ENCODE measurements at places on chromosomes 7 and 10.

GRCh38 chr10:92419740-92420545, 129.0 kb downstream of the MARCHF5 start:
- no peak for DNase-seq

DNA sequence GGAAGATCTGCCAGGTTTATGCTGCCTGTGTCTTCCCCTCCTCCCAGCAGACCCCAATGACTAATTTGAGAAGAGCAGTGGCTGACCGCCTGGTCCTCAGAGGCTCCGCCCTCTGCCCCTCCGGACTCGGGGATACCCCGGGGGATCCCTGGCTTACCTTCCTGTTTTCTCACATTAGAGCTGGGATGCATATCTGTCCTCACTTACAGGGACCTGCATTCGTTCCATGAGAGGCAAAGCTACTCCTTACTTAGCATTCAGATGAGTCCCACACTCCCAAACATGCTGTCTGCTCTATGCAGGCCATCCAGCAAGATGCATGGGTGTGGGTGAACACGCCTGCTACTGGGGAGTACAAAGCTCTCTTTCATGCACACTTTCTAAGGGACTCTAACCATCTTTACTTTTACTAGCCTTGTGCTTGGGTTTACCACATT, 24.0 kb downstream of the VOPP1 start:
- no peak for DNase-seq

- no peak for DNase-seq
Observed at GRCh38 chr7:69593511-69593910, 4.8 kb upstream of the AUTS2 start.

- DNase-seq, result no peak
Observed at GRCh38 chr10:100631192-100631591, 95.4 kb downstream of the HIF1AN start.

DNA sequence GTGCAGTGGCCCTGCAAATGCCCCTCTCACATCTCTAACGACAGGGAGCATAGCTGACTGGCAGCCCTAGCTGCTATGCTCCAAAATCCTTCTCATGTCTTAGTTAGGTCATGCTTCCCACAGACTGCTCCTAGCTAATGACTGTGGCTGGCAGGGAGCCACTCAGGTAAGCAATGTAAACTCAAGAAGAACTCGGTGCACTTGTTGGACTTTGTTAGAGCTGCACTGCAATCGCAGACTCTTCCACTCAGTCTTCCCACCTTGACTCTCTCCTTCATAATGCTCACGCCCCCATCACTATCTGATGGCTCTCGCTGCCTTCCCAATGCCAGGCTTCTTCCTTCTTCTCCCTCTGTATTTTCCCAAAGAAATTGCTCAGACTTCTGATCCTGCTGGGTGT, 24.0 kb downstream of the OR9A2 start:
- DNase-seq, result no peak

DNA sequence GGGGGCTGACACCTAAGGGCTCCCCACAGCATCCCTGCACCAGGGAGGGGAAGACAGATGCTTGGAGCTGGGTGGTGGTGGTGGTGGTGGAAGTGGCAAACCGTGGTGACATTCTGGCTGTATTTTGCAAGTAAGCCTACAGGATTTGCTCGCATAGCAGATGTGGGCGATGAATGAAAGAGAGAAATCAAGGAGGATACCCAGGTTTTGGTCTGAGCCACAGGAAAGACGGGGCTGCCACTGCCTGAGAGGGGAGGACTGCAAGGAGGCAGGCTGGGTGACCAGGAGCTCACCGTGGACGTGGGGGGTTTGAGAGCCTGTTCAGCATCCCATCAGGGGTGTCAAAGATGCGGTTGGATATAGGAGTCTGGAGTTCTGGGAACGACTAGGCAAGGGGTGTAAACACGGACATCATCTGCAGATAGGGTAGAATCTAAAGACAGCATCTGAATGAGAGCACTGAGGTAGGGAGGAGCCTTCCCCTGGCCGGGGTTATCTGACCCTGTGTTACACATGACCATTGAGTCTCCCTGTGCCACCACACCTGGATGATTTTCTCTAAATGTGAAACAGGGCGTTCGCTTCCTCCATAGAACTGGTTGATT, 49.7 kb downstream of the TSPAN15 start:
- no peak for DNase-seq

DNA sequence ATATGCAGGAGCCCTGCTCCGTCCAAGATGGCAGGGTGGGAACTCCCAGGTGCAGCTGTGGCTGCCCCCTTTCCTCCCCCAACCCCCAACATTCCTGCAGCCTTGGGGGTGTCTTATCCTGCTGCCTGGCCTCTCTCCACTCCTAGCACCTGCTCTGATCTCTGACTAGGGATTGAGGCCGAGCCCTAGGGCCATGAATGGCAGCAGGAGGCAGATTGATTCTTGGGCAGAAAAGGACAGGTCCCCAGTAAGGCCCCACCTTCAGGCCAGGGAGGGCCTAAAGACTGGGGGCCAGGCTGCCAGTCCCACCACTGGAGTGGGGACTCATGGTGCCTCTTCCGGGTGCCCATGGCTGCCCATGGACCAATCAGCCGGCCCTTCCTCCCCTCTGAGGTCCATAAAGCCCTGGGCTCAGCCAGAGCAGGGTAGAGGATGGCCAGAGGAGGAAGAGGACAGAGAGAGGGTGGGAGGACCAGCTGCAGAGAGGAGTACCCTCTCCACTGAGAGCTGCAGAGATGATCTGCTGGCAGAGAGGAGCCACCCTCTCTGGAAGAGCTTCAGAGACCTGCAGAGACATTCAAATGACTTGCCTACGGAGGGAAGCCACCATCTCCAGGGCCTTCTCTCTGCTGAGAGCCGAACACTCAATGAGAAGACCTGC, 8.3 kb upstream of the COA1 start:
- DNase-seq, result no peak

DNA sequence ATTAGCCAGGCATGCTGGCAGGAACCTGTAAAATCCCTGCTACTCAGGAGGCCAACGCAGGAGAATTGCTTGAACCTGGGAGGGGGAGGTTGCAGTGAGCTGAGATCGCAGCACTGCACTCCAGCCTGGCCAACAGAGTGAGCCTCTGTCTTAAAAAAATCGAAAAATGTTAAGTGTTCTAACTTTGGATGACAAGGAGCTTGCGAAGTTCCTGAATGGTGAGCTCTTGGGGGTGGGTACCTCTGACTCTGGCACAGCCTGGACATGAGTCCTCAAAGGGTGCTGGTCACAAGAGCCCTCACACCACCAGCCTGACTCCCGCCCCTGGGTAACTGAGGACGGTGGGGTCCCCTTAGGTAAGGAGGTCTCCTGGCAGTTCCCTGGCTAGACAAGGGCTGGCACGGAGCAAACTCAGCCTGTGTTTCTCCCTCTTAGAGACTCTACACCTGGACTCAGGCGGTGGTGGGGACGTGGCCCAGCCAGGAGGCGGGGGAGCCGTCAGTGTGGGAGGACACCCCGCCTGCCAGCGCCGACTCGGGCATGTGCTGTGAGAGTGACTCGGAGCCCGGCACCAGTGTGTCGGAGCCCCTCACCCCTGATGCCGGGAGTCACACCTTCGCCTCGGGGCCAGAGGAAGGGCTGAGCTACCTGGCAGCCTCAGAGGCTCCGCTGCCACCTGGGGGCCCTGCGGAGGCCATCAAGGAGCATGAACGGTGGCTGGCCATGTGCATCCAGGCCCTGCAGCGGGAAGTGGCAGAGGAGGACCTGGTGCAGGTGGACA, 24.1 kb downstream of the AMZ1 start:
- no peak for DNase-seq

DNA sequence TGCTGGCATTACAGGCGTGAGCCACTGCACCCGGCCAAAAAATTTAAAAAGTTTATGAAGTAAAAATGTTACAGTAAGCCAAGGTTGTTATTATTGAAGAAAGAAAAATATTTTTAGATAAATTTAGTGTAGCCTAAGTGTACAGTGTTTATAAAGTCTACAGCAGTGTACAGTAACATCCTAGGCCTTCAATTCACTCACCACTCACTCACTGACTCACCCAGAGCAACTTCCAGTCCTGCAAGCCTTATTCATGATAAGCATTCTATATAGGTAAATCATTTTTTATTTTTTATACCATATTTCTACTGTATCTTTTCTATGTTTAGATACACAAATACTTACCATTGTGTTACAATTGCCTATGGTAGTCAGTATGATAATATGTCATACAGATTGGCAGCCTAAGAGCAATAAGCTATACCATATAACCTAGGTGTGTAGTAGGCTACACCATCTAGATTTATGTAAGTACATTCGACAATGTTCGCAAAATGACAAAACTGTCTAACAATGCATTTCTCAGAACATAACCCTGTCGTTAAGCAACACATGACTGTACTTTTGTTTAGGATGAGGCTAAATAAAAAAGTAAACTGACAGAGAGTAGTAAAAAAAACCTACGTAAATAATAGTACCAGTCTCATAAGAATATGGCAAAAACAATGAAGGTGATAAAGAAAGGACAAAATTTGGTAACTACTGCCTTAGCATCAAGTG, 77.8 kb upstream of the FAM133B start:
- DNase-seq, result no peak

GRCh38 chr10:33180390-33180789, 154.1 kb downstream of the NRP1 start:
- DNase-seq, result no peak

GRCh38 chr7:132415259-132415658, 161.0 kb downstream of the PLXNA4 start:
- no peak for DNase-seq

DNA sequence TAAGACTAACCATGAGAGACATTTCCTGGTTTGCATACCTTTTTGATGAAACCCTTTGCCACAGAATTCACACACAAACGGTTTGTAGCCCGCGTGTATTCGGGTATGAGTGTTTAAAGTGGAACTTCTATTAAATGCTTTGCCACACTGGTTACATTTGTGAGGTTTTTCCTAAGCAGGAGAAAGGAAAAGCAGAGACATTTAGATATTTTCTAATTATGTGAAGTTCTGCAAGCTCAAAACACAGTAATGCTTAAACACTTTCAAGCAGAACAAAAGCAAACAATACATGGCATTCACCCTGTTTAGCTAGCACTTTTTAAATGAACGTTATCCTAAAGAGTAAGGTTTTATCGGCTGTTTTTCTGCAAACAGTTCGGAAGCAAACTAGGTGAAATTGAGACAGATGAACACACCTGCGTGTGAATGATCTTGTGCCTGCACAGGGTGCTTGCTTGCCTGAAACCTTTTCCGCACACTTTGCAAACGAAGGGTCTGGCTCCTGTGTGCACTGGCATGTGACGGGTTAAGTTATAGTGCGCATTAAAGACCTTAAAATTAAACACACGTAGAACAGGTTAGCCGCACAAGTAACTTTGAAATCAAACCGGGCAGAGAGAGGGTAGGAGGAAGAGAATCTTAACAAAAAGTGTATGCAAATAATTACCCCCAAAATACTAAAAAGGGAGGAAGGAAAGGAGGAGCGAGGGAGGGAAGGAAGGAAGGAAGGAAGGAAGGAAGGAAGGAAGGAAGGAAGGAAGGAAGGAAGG, 1.6 kb downstream of the FEZF1 start:
- no peak for DNase-seq

DNA sequence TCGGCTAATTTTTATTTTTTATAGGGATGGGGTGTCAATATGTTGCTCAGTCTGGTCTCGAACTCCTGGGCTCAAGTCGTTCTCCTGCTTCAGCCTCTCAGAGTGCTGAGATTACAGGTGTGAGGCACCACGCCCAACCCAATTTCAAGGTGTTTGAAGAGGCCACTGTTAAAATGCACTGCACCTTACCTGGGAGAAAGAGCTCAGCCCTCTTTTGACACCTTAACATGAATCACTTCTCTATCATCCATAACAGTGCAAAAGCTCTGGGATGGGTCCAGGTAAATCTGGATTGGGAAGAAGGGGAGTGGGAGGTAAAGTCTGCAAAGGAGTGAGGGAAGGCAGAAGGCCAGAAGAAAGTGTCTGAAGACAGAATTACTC, 557 bp upstream of the ZNF282 start:
- DNase-seq, result no peak

- no peak for DNase-seq
Observed at GRCh38 chr10:131358741-131359442, 47.4 kb upstream of the TCERG1L start.

DNA sequence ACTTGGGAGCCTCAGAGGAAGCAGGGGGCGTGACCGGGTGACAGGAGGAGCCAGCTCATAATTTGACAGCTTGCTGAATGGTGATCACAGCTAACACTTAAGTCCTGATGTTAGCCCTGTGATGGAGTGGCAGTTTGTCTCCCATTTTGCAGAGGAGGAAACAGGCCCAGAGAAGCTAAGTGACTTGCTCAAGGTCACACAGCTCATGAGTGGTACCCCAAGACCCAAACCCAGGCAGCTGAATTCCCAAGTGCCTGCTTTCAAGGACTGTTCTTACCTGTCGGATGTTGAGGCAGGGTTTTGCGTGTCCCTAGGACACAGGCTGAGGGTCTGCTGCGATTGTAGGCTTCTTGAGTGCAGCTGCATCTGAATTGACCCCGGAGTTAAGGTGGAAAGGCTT, 51.7 kb downstream of the PALD1 start:
- no peak for DNase-seq

- no peak for DNase-seq
Observed at GRCh38 chr10:30055226-30055662, 4.1 kb downstream of the JCAD start.

GRCh38 chr7:3805151-3805550, 504.1 kb downstream of the SDK1 start:
- no peak for DNase-seq

- no peak for DNase-seq
Observed at GRCh38 chr10:8296090-8296733, 241.7 kb downstream of the GATA3 start.

GRCh38 chr10:75211007-75211691, 553 bp downstream of the VDAC2 start:
- no peak for DNase-seq

- DNase-seq, result no peak
Observed at GRCh38 chr7:80496586-80496985, 15.3 kb downstream of the GNAT3 start.

DNA sequence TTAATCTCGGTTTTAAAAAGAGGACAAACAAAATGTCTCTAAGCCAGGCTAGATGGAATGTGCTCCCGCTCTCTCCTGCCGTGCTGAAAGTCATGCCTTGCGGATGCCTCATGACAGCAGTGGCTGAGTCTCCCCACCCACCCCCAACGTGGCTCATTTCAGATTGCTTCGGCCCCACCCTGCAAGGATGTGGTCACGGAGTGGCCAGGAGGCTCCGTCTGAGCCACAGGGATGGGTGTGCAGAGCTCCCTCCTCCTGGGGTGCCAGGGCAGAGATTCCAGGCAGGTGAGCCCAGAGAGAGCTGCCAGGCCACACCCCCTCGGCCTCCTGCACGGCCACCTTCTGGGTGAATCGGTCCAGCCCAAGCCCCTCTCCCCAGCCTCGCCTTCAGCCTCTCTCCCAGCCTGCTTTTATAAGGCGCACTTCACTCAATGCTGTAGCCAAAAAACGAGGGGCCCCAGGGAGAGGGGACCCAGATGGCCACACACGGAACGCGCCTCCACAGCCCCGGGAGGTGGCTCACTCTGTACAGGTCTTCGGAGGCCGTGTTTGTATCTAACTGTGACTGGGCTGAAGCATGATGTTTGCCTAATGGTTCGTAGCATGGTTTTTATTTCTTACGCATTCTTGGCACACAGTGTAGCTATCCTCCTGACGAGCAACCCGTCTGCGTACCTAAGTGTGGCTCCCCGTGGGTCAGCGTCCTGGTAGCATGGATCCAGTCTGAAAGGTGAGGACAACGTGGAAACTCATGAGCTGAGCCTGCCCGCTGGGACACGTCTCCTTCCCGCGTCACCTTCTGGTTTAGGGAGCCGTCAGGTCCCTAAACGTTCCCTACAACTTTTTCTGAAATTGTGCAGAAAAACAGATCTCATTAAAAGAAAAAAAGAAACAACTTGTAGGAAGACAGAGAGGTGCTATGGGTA, 413.8 kb upstream of the FOXK1 start:
- no peak for DNase-seq

GRCh38 chr7:111858331-111858730, 296.0 kb upstream of the IMMP2L start:
- no peak for DNase-seq

- DNase-seq, result no peak
Observed at GRCh38 chr7:418636-419280, 100.9 kb downstream of the PDGFA start.

Data from ascending aorta (tissue), 2 donors.